ENCODE measurements at places on chromosomes 2 and 18.

- DNase-seq: peak; percentile 15
These were observed 7.9 kb upstream of the PDCL3 start for GRCh38 chr2:100554798-100555407.

DNA sequence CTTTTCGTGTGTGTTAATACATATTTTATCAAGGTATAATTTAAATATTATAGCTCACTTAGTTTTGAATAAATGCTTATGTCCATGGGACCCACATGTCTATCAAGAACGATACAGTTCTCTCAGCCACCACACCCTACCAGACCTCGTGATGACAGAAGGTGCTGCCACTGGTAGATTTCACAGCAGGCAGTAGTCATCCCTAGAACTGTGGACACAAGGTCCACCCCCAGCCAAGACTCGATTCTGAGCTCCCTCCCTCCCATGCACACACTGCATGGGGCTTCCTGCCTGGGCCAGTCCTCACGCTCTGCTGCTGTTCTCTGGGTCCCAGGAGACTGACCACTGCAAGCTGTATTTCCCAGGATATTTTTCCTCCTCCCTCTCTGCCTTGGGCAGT is 26.5 kb upstream of the CREB1 start:
- no peak for DNase-seq

DNA sequence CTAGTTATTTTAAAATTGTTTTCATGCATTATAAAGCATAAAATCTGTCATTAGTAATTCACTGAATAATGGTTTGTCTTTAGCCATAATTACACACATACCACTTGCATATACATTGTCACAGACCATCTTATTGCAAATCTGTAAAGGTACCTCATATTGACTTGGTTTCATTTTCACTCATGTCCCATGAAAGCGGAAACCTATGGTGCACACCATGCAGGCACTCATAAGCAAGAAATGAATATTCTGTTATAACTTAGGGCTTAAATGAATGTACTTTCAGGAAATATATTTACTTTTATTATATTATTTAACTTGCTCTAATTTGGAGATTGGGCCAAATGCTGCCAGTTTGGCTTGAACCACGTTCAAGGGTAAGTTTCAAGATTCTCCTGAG is 29.2 kb upstream of the STK17B start:
- no peak for DNase-seq

DNA sequence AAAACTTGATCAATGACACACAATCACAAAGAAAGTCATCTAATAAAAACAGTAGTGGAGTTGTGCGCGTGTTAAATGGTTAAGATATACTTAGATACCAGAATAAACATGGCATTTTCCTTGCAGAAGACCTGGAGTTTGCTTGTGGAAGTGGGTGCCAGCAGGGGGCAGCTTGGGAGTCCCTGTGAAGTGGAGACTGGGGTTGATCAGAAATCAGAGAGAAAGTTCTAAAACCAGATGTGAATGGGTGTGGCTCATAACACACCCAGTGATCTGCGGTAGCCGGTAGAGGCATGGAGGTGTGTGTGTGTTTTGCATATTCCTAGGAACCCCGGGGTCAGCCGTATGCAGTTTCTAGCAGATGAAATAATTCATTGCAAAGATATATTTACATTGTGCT is 300.1 kb upstream of the TRIB2 start:
- peak; percentile 49 for DNase-seq

DNA sequence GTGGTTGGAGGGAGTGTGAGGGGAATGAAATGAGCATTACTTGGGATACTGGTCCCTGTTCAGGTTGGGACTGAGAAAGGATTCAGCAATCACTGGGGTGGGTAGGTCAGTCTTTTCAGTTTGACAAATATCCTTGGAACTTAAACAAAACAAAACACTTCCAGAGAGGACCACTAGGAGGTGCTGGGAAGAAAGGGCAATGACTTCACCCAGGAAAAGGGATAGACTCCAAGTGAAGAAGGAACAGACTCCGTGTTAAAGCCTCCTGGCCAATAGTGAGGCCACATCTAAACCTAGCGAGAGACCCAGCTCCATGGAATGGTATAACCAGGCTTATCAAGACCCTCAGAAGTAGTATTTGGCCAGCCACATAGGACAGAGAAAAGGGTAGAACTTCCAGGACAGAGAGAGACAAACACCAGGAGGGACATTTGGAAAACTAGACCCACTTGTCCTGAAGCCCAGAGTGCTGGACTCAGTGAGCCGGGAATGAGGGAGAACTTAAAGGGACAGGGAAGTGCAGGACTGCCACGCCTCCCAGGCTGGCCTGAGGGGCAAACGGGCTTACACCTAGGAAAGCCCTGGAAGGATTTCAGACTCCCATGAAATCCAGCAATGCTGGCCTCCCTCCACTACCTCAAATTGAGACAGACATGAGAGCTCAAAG is 19.6 kb upstream of the KCNG3 start:
- DNase-seq: no peak

Data from naive thymus-derived CD8-positive, alpha-beta T cell (primary cell).